ENCODE measurements at places on chromosomes 2 and 18.

DNA sequence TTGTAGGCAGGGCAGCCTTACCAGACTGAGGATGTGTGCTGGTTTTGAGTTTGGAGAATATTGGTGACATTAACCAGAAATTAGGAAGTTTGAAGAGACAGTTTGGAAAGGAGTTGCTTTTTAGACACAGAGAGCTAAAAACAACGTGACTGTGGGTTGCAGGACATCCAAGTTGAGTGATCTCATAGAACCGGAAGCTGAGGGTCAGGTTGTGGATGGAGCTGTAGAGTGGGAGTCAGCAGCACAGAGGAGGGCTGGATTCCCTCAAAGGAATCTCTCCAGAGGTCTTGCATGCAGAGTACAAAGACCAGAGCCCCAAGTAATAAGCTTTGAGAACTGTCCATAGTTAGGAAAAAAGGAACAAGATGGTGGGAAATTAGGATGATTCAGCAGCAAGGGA, 9.3 kb downstream of the MAPRE3 start:
- no peak for DNase-seq

DNA sequence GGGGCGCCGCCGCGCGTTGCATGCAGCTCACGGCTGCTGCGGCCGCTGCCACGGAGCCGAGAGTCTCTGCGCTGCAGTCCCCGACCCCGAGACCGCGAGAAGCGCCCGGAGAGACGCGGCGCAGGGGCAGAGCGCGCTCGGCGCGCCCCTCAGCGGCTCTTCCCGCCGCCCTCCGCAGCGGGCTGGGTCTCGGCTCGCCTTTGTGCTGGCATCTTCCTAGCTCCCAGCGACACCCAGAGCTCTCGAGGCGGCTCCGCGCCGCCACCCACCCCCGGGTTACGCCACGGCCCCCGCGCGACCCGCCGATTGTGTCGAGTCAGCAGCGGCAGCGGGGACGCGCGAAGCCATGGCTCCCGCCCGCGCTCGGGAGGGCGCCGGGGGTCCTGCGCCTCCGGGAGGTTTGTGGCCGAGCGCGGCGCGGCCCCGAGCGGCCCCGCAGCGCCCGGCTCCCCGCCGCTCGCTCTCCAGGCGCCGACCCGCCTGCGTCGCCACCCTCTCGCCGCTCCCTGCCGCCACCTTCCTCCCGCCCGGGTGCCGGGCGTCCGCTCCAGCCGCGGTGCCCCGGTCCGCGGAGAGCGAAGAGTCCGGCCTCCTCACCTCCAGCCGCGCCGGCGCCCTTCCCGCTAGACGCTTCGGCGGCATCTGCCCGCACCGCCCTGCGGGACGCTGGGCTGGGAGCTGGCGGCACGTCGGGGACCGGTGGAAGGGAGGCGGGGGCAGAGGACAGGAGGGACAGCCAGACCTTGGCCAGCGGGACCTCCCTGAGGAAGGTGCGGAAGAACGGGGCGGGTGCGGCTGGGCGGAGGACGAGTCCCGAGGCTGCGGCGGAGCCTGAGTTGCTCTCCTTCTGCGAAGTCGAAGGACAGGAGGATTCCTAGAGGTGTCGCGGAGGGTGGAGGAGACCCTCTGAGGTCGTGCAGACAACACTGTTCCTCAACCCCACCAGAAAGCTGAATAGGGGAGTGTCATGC, 46.3 kb upstream of the CCDC150 start:
- peak; percentile 61 for DNase-seq

- peak; percentile 79 for DNase-seq
These were observed 68.0 kb downstream of the ZFP36L2 start for GRCh38 chr2:43158259-43158880.

DNA sequence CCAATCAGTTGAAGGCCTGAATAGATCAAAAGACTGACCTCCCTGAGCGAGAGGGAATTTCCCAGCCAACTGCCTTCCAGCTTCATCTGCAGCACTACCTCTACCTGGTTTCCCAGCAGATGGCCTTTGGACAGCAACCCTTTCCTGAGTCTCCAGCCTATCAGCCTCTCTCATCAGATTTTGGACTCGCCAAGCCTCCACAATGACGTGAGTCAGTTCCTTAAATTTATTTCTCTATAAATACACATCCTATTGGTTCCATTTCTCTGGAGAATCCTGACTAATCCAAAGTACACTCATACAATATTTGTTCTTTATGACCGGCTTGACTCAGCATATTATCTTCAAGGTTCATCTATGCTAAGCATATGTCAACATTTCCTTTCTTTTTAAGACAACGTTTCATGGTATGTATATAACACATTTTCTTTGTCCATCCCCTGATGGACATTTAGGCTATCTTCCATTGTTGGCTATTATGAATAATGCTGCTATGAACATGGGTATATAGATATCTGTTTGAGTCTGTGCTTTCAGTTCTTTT, 294.6 kb downstream of the LRATD1 start:
- no peak for DNase-seq

DNA sequence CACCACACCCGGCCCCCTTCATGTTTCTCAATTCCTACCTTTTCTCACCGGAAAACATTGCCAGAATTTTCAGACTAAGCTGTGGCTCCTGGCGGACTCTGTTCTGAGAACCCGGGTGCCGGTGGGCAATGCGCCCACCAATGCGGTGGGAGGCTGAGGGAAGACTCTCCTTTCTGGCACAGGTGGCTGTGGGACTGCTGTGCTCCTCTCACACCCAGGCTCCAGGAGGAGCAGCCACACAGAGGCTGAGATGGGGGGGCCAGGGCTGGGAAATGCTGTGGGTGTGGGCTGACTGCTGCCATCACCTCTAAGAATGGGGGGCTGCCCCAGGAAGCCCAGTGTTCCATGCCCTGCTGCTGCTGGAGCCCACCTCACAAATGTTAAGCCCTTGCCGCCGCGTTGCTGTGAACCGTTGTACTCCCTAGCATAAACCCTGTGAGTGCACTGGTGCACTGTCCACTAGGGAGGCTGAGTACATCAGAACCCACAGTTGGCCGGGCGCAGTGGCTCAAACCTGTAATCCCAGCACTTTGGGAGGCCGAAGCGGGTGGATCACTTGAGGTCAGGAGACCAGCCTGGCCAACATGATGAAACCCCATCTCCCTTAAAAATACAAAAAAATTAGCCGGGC, 152.6 kb downstream of the LDLRAD4 start:
- no peak for DNase-seq

GRCh38 chr2:83069724-83070123, 1389.4 kb downstream of the SUCLG1 start:
- DNase-seq = no peak

DNA sequence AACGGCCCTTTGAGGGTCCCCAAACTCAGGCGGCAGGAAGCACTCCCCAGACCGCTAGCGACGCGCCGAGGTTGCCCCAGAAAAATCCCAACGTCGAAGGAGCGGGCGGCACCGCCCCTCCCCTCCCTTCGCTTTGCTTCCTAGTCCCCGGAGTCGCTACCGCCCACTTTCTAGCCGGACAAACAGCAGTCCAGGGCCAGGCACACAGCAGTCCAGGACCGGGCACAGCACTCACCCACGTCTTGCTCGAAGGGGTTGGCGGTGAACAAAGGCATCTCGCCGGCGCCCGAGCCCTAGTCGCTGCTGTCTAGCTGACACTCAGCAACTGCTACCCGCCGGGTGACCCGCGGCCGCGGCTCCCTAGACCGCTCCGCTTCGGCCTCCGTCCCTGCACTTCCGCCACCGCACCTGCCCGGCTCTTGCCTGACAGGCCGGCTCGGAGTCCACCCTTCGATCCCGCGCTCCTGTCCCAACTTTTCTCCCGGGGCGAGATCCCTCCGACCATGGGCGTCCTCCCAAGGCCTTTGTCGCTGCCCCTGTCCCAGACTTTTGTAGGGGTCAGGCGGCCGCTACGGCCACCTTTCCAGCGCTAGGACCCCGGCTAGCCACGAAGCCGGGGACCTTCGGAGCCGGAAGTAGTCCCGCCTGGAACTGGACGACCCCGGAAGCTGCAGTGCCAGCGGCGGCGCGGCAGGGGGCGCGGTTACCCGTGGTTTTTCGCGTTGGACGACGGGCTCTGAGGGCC, at the start of gene STAM2:
STAM2 (minus strand) TSS at position 396 of the 745 bp plus-strand sequence; CDS start at position 275, 121 bp downstream.
- DNase-seq = peak; percentile 96

- DNase-seq = no peak
These were observed 83.9 kb downstream of the WDSUB1 start for GRCh38 chr2:159202568-159203071.

GRCh38 chr2:4381773-4382172, 678.4 kb downstream of the DCDC2C start:
- DNase-seq = no peak

DNA sequence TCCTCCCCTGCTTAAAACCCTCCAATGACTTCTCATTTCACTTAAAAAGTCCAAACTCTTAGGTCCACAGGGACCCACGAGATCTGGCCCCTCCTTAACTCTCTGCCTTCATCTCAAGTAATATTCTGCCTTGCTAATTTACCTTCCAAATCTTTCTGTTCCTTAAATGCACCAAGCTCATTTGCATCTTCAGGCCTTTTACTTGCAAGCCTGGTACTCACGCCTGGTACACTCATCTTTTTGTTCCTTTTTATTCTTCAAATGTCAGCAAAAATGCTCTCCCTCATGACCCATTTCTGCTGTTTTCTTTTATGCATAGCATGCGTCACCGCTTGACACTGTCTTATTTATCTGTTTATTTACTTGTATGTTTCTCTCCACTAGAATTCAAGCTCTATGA, 2.7 kb upstream of the WIPF1 start:
- DNase-seq = no peak

- no peak for DNase-seq
These were observed 192.4 kb downstream of the ZBTB7C start for GRCh38 chr18:48216639-48217257.

- no peak for DNase-seq
These were observed 10.6 kb downstream of the PTPRM start for GRCh38 chr18:7577706-7578105.

GRCh38 chr2:121375621-121376159, 90.7 kb upstream of the TFCP2L1 start:
- DNase-seq = no peak

DNA sequence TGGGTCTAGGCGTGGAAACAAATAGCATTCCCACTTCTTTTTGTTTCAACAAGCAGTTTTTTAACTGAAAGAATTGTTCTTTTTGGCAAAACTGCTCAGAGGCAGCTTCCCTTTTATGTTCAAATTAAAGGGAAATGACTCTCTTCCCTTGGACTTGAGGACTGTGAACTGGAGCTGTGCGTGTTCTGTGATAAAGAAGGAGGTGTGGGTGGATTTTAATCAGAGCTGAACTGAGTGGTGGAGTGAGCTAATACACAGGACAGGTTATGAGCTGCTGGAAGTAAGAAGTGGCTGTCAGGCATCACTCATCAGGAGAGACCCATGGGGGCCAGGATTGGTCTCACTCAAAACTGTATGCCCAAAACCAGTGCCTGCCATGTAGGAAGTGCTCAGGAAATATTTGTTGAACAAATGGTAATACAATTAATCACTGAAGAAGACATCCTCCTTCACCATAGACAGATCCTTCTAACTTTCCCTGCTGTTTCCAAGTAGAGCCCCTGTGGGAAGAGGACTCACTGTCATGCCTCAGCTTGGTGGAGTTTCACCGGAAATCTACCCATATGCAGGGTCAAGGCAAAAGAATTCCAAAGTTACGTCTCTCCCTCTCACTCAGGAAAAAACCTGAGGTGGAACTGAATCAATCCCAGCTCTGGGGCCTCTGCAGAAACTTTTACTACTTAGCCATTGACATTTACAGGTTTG, 55.9 kb downstream of the FEZ2 start:
- no peak for DNase-seq

DNA sequence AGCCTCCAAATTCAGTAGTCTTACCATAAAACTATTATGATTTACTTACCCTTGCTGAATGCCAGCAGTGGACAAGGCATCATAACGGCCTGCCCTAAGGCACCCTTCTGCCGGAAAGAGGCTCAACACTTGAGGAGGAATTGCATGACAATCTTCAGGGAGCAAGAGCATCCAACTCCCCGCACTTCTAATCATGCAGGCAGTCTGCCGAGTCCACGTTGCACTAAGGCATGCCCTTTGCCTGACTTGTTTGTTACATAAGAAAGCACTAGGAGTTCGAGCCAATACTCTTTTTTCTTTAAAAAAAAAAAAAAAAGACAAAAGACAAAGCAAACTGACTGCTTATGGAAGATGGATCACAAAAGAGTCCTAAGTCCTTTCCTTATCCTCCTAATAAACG, 17.9 kb upstream of the SPTBN1 start:
- peak; percentile 74 for DNase-seq

DNA sequence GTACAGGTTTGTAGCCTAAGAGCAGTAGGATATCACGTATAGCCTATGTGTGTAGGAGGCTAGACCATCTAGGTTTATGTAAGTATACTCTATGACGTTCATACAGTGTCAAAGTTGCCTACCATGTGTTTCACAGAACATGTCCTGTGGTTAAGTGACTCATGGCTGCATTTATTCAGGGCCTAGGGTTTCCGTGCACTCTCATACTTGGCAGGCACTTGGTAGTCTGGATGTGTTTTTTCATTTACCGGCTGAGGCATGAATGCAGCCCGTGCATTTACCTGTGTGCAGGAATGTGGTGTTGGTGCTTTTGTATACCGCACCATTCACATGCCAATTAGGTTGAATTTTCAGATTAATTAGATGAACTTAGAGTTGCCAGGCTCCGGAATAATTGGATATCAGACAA, 43.4 kb downstream of the MYL12B start:
- DNase-seq = no peak

DNA sequence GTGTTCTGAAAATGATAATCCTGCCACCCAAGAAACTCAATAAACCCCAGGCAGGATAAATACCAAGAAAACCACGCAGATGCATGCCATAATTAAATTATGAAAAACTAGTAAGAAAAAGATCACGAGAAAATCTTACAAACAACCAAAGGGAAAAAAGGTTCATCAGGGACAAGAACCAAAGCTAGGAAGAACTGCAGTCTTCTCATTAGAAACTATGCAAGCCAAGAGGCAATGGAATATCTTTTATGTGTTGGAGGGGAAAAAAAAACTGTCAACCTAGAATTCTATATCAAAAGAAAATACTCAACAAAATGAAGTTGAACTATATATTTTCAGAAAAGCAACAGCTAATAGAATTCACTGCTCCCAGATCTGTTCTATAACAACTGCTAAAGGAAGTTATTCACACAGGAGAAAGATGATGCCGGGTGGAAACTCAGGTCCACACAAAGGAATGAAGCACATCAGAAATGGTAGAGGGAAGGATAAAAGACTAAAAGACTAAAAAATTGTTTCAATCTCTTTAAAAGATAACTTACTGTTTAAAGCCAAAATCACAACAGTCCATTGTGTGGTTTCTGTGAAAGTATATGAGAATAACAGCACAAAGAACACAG, 55.0 kb downstream of the NDUFA10 start:
- no peak for DNase-seq

DNA sequence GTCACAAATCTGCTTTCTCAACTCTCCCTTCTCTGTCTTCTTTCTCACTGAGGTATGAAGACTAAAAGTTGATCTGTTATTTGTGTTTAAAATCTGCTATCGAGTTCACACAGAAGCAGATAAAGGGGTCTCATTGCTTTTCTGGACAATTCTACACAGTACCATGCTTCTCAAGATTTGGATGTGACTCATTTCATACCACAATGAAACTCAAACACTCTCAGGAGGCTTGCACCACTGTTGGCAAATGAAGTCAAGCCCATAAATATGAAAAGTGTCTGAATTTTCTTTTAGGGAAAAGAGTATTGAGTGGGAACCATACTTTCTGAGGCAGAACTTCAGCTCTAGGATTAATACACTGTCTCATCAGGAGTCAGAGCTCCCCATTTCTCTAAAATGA, 274.6 kb upstream of the CYRIA start:
- no peak for DNase-seq

Measured in sciatic nerve (tissue), 2 donors.